ENCODE measurements at places on chromosomes 2 and 18. TPM values are rescaled to one million over a fixed set of nuclear protein-coding genes. Genes with fewer than 3 reads are reported as not detected.
A peak's percentile ranks its signal among the peaks of the same experiment; 100 is the strongest.

DNA sequence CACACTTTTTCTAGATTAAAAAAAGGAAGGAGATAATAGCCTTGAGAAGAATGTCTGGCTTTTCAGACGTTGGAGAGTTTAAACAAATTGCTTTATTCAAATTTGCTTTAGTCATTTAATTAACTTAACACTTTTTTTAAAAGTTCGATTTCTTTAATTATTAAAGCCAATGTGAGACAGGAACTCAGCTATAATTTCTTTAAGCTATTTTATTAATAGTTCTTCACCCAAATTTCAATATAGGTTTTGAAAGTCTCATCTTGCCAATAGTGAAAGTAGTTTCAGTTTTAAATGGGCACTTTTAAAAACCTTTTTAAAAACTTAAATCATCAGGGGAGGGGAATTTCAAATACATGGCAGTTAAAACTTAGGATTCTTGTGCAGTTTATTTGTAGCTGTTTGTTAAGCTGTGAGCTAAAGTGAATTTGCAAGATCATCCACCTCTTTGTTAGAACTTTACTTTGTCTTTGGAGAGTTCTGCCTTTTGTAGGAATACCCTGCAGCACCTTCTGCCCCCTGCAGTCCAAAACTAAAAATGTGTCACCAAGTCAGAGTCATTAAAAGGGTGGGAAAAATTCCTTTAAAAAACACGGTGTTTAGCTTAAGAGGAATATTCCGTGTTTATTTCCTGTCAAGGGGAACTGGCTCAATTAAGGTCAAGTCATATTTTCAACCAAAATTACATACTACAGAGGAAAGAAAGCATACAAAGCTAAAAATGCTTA, 4.6 kb downstream of the TGIF1 start:
- DNase-seq: no peak

- DNase-seq: no peak
Observed at GRCh38 chr2:200130762-200131166, 175.4 kb downstream of the MAIP1 start.

DNA sequence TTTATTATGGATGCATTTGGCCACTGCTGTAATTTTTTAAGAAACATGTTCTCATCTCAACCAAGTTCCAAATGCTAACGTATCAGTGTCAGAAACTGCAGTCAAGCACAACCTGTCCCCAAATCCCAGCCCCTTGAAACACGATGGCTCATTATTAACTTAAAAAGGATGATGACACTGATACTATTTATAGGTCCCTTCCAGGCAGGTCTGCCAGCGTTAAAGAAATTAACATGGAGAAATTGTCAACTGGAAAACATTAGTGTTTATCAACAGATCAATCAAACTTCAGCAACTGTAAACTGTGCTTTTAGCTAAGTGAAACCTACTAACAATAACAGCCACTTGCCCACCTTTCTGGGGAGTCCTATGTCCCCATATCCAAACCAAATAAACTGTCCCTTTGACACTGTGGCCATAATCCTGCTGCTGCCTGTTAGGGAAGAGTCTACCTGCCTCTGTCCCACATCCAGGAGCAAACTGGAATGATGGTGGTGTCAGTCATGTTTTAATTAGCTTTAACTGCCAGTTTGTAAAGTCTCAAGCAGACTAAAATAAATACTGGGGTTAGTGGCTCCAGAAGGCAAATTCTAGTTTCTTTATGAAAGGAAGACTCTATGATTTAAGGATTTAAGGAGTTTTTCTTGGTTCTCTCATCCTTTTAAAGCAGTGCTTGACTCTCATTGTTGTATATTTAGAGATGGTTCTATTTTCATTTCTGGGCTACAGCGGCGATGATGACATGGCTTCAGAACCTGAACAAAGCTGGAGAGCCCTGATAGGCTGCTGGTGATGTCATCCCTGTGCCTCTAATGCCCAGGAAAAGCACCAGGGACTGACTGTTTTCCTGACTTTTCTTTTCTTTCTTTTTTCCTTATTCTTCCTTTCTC, 583.6 kb upstream of the PIK3C3 start:
- no peak for DNase-seq

- DNase-seq: no peak
Observed at GRCh38 chr18:55268628-55269275, 309.5 kb upstream of the CCDC68 start.

DNA sequence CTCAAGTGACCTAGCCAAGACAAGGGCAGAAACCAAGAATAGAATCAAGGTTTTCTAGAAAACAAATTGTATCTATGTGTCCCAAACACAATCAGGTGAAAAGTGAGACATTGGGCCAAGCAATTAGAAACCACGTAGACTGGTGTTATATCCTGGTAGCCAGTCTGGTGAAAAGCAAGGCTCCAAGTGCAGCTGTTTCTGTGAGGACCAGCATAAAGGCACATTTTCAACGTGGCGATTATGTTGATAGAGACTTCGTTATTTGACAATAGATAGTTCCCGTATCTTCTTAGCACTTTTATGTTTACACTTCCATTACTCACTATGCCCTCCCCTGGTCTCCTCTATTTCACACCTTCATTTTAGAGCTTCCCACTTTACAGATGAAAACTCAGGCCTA, 103.2 kb upstream of the ZFP36L2 start:
- DNase-seq: no peak

DNA sequence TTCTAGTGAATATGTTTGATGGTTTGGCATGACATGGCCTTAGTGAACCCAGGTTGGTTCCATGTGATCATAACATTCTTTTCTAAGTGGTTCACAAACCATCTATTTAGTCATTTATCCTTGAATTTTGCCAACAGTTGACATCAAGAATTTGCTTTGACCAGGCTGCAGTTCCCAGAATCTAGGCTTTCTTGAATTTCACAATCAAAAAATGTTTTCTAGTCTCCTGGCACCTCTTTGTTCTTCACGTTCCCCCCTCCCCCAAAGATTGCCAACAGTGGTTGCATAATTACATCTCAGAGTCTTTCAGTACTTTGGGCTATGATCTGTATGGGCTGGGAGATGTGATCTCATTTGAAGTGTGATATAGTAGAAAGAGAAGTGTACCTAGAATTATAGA, 124.0 kb downstream of the GATA6 start:
- no peak for DNase-seq

DNA sequence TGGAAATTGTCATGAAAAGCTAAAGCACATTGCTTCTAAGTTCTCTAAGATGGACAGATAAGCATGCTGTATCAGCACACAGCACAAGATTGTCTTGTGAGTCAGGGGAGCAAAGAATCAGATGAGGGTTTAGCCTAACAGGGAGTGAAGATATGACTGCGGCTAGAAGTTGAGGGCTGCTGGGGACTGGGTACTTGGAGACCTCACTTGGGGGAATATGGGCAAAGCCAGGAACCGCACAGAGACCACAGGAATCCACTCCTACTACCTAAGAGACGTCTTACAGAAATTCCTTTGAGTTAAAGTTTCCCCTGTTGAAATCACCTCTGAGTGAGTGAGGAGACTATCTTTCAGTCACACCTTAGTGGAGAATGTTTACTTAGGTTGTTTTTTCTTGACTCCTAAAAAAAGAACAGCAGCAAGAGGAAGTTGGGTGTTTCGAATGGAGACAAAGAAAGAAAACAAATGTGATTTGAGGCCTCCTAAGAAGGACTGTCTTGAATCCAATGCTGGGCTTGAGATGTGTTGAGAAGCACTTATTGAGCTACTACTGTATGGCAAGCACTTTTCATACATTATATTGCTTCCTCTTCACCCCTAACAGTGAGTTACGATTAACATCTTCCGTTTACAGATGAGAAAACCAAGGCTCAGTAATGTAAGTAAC, 100.7 kb downstream of the ANKRD44 start:
- DNase-seq: no peak

DNA sequence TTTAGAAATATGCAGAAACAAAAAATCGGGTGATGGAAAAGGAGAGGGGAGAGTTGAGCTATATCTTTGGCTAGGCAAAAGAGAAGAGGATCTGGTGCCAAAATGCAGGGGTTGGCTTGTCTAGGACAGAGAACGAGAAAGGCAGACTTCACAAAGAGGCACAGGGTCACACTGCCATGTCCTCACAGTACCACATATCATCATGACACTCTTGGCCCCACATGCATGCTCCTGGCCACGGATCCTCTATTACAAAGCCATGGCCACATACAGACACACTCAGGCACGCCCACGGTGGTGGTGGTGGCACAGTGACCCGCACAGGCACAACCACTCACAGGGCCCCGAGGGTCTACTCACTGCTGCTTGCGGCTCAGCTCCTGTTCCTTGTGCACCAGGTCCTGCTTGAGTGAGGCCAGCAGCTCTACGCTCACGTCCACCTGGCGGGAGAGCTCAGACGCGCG, 15.9 kb downstream of the FBXO41 start:
- no peak for DNase-seq

- no peak for DNase-seq
Observed at GRCh38 chr2:137952586-137953129, 11.6 kb upstream of the HNMT start.

DNA sequence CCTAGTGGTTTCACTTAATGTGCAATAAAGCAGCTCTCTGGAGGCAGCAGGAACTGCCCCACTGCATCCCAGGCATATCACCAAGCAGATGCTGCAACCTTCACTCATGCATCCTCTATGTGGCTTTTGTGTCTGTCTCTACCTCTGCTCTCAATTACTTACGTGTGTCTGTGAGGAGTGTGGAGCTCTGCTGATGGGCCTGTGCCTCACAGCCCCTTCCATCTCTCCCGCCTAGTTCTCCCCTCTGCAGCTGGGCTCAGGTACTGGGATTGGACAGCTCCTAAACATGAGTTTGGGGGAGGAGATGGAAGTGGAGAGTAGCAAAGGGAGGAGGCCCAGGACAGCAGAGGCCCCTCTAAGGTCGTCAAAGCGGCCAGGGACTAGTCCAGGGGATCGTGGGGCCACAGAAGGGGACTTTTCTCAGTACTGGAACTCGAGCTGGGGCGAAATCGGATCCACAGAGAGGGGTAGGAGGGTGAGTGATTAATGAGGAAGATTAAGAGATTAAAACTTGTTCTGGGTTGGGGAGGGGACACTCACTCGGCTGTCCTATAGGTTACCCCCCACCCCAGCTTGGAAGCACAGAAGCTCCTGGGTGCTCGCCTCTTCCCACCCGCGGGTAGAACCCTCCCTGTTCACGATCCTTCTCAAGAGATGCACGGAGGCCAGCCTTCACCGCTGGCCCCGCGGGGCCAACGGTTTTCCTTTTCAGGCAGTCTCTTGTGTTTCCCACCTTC, 2.1 kb upstream of the LBX2 start:
- no peak for DNase-seq

- DNase-seq: no peak
Observed at GRCh38 chr18:51074605-51075004, 44.6 kb downstream of the SMAD4 start.

DNA sequence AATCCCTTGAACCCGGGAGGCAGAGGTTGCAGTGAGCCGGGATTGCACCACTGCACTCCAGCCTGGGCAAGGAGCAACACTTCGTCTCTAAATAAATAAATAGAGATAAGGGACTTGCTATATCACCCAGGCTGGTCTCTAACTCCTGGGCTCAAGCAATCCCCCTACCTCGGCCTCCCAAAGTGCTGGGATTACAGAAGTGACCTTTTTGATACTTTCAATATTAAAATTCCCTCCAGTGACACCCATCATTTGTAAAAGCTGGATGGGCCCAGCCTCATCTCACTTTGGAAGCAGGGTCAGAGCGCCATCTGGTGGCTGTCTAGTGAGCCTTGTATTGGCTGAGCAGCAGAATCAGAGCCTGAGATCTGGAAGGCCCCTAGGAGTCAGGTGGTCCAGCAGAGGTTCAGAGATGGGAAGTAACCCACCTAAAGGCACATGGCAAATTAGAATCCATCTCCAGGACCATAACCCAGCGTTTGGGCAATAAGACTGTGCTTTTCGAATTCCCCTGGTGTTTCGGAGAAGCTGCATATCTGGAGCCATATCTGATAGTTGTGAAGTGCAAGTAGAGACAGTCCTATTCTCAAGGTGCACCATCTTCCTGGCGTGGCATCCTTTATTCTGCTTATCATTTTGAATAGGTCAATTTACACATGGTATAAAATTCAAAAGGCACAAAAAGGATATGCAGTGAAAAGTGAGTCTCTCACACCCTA, 18.3 kb upstream of the SLC35F6 start:
- DNase-seq: peak; percentile 62

DNA sequence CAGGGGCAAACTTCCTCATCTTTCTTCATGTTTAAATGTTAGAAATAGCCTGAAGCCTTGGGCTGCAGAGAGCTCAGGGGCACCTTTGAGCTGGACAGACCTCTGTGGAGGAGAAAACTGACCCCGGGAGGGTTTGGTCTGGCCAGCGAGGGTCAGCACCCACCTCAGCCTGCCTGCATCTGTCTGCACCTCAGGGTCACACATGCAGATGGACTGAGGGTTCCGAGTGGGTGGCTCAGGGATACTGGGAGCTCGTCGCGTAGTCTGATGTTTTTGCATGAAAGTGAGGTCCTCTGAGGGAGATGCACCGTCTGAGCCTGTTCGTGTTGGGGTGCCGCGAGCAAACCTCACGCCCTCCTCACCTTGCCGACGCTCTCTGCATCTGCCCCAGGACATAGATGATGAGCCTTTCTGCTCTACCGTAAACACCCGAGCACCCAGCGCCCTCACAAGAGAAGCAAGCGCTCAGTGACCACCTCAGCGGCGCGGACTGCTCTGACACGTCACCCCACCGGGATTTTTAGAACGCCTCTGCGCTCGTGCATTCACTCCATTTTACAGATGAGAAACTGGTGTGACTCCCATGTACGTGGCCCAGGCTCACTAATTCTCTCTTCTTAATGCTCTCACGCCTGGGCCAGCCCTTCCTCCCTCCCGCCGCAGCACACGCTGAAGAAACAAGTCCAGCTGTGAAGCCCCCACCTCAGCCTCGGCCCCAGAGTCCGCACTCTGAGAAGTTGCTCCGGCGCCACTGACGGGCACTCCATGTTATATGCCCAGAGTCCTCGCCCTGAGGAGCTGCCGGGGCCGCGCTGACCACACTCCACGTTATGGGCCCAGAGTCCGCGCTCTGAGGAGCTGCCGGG, 9.5 kb downstream of the KCNG2 start:
- DNase-seq: no peak

DNA sequence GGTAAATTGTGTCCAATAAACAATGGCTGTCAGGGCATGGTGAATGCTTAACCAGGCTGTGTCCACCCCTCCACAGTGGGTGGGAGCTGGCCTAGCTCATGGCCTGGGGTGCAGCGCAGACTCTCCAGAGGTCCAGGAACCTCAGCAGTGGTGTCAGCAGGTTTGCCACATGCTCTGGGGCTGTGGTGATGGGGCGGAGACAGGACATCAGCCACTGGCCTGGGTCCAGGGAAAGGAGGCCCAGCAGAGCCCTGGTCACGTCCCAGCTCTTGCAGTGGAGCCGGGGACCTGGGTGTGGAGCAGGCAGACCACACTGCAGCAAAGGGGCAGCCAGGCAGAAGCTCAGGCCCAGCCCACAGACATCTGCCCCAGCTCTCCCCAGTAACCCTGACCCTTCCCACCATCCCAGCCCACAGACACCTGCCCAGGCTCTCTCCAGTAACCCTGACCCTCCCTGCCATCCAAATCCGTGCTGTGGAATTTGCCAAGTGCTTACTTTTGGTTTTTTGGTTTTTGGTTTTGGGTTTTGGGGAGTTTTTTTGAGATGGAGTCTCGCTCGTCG, 13.8 kb upstream of the KIF1A start:
- no peak for DNase-seq

Gene DNER
- 72.1 TPM for polyA plus RNA-seq

Gene GPR45
- polyA plus RNA-seq: 0.19 TPM

Gene ATP8B1
- 28.4 TPM for polyA plus RNA-seq

Gene VWC2L
- 0.10 TPM for polyA plus RNA-seq

Gene CRIM1
- 103 TPM for polyA plus RNA-seq

Gene RTP5
- polyA plus RNA-seq: not detected
